ENCODE measurements at places on chromosomes 1 and 21. TPM values are rescaled to one million over a fixed set of nuclear protein-coding genes. Genes with fewer than 3 reads are reported as not detected.

- DNase-seq = peak; percentile 2
Observed at GRCh38 chr1:54614563-54614962, 8.8 kb downstream of the FAM151A start.

Gene CYP4X1
- 0.17 TPM for total RNA-seq

GRCh38 chr1:10681296-10682107 is 114.9 kb downstream of the CASZ1 start:
- no peak for DNase-seq

GRCh38 chr1:155309423-155310021 is 856 bp downstream of the FDPS start:
- DNase-seq = no peak

DNA sequence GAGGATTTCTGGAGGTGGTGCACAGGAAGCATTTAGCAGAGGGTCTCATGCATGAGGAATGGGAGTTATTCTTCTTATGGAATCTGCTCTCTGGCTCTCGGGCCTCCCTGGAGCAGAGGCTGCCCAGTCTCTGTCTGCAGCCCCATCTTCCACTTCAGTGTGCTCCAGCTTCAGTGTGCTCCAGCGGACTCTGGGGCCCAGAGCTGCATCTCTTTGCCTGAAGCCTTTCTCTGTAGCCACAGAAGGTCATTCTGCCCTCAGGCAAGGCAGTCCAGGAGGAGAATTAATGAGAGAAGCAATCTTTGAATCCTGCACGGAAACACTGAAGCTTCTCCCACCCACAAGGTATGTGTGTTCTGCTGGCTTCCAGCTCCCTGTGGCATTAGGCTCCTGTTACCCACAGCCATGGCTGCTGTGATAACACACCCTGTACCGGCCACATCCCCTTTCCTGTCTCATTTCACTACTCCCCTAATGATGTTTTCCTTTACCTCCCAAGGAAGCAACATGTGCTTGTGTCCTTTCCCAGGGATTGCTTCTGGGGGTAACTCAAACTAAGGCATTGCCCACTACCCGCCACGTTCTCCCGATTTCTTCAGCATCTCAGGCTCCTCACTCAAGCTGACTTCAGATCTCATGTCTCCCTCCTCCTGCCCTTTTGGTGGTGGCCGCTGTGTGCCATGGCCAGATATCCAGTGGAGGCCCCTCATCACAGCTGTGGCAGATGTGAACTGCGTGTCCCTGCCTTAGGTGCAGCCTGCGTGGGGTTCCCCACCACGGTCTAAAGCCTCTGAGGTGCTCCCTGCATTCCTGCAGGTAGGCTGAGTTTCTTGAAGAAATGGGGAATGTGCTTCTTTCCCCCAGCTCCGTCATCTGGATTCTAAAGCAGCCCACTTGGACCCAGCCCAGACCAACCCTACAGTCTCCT is 181.2 kb upstream of the GALNT2 start:
- no peak for DNase-seq

DNA sequence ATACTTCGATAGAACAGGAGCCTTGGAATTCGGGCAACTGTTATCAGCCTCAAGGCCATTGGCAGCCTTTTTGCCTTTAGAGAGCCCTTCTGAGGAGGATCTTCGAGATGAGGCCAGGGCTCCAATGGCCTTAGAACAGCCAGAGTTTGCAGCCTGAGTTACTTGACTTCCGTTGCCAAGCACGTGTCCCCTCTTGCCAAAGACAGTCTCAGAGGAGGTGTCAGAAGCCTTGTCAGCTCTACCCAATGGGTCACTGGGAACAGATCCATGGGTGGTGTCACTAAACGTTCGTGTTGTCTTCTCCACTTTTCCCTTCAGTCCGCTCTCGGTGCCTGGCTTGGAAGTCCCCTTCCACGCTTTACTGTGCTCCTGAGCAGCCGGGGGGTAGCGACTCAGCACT is 73.2 kb downstream of the KDM1A start:
- DNase-seq = no peak

GRCh38 chr1:177065430-177065829 is 99.1 kb downstream of the ASTN1 start:
- DNase-seq = no peak

- DNase-seq = no peak
Observed at GRCh38 chr21:40615505-40616376, 231.2 kb downstream of the DSCAM start.

DNA sequence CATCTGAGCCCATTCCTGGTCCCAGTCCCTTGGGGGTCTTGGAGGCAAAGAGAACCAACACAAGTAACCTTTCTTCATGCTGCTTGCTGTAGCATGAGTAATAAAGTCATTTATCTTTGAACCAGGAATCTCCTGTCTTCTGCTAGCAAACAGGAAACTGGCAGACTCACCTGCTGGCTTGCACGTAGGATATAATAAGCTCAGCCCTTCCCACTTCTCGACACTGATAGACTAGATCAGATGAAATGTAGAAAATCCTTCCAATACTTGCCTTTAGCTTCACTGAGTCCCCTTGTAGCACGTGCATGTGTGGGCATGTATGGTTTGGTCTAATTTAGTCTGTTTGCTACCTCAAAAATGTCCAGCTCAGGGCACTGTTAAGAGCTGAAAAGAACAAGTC is 6.5 kb upstream of the TFF2 start:
- no peak for DNase-seq

GRCh38 chr1:167197236-167197635 is 23.4 kb upstream of the POU2F1 start:
- DNase-seq = no peak

- no peak for DNase-seq
Observed at GRCh38 chr1:96995351-96995750, 273.8 kb downstream of the PTBP2 start.

GRCh38 chr1:1971017-1971416 is 32.6 kb downstream of the CFAP74 start:
- DNase-seq = no peak

DNA sequence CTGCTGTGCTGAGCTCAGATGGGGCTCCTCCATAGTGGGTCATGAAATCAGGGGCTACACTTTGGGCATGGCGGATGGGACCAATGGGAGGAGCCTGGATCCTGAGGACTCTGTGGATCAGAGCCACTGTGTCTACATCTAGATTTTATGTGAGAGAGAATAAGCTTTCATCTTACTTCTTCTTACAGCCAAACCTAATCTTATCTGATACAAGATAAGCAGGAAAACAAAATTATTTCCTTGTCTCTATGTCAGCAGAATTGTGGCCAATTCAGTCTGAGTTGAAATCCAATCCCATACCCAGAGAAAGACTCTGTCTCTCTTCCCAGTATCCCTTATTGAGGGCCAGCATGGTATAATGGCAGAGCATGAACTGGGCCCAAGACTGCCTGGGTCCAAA is 56.2 kb downstream of the KIF14 start:
- DNase-seq = no peak

- DNase-seq = no peak
Observed at GRCh38 chr21:36791180-36791579, 92.3 kb downstream of the SIM2 start.

Gene CD247
- not detected for total RNA-seq

DNA sequence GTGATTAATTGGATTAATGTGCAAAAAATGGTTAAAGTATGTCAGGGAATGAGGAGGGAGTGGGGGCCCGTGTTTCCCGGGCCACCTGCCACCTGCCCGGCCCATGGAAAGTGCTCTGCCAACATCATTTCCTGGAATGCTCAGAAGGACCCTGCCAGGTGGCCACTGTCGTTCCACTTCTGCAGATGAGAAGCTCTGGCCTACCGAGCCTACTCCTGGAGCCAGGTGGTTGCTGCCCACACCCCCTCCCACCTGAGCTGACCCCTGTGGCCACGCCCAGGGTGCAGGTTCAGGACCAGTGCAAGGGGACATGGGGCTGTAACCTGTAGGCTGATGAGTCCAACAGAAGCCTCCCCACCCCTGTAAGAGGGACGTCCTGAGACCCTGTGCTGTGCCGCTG is 99.7 kb downstream of the PRDM16 start:
- DNase-seq = no peak

GRCh38 chr1:201023920-201024624 is 558 bp upstream of the KIF21B start:
- no peak for DNase-seq

Gene FTCD
- 0.41 TPM for total RNA-seq

GRCh38 chr21:44949779-44950198 is 10.0 kb downstream of the SLX9 start:
- peak; percentile 67 for DNase-seq

DNA sequence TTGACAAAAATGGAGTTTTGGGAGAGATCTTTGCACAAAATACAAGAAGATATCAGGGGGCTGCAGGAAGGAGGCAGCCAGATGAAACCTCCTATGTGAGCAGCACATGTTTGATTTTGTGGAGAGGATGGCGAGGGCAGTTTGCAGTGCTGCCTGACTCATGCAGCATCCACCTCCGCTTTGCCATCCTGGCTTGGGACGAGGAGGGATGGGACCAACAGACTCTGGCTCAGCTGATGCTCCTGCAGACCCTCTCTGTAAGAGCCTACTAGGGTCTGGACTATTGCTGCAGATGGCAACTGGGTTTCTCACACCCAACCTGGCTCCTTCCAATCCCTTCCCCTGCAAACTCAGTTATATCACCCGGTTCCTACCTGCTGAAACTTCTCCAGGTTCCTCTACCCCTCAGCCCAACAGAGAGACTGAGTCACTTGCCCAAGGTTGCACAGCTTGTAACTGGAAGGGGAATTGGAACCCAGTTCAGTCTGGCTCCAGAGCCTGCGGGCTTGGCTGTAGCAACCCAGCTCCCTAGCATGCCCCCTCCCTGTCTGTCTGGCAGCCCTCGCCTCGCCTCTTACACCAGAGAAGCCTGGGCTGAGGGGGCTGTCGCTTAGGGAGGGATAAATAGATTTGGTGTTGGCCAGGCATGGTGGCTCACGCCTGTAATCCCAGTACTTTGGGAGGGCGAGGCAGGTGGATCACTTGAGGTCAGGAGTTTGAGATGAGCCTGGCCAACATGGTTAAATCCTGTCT is 205.8 kb downstream of the PTPRU start:
- DNase-seq = no peak

- DNase-seq = no peak
Observed at GRCh38 chr1:185539277-185539943, 194.8 kb upstream of the HMCN1 start.

DNA sequence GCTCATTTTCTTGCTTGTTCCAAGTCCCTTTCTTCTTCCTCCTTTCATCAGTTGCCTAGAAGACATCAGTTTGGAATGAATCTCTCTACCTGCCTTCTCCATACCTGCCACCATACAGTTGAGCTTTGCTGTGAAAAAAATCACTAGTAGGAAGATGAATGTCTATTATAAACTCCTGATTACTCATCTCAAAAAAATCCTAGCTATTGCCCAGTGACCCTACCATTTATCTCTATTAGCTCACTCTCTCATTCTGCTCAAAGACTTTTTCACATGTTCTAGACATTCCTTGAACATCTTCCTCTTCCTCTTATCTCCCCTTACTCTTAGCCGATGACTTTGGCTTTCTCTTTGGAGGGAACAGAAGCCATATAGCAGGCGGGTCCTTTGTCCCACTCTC is 49.7 kb upstream of the HMGB4 start:
- no peak for DNase-seq

Gene CSMD2
- total RNA-seq = not detected

- no peak for DNase-seq
Observed at GRCh38 chr1:198986442-198986841, 347.6 kb downstream of the PTPRC start.

DNA sequence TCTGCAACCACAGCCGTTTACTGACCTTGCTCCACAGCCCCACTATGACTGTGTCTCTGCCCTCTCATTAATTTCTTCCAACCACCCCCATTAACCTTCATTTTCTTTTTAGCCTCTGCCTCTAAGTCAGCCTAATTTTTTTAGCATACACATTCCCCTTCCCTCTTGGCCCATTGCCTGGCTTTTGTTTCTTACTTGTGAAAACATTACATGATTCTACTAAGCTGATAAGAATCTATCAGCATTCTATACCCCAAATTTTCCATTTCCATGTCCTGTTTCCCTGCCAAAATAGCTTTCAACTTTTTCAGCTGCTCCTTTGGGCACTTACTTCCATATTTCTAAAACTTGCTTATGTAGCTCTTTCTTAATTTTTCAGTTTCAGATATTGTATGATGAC is 79.8 kb downstream of the PCP4 start:
- no peak for DNase-seq

- no peak for DNase-seq
Observed at GRCh38 chr1:19469004-19469403, 16.3 kb downstream of the CAPZB start.

GRCh38 chr1:5849550-5849949 is 142.7 kb downstream of the NPHP4 start:
- DNase-seq = no peak

Gene OR2G6
- not detected for total RNA-seq

Gene SMCP
- not detected for total RNA-seq

GRCh38 chr1:172742599-172743500 is 83.9 kb downstream of the FASLG start:
- DNase-seq = peak; percentile 38

- peak; percentile 63 for DNase-seq
Observed at GRCh38 chr1:44808938-44809917, 905 bp downstream of the BTBD19 start.

Gene C1orf87
- not detected for total RNA-seq

- DNase-seq = no peak
Observed at GRCh38 chr1:25628741-25629421, 12.3 kb downstream of the MAN1C1 start.

DNA sequence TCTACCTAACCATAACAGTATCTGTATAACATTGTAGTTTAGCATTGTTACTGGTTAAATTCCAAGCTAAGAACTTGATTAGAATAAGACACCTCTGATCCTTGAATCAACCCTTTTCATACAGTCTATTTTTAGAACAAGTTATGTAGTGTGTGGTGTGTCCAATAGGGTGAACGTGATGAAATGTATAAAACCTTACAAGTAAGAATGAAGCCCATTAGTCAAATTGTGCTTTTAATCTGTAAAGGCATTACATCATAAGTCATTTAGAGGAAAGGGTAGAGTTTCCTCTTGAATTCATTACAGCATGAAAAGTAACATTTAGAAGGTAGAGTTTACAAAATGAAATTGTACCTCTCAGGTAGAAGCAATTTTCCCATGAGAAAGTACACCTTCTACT is 479.2 kb downstream of the LTN1 start:
- DNase-seq = no peak

Gene LORICRIN
- total RNA-seq = not detected

Gene CHIA
- not detected for total RNA-seq

DNA sequence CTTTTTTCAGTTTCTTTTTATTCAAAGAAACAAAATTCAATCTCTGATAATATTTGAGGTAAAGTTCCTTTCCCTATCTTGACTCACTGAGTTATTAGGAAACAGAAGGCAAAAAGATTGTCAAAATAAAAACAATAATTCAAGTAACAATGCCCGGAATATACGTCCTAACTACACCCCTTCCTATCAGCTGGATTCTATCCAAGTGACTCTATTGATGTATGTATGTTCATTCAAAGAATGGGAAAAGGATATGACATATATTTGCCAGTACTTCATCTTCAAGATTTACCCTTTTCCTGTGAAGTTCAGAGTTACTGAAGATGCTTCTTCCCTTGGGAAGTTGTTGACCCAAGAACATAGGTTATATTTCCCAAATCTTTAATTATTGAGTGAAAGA is 13.7 kb downstream of the SPRTN start:
- DNase-seq = no peak
